Mucosa of gallbladder (tissue), 1 donor: ENCODE measurements at places on chromosomes 4 and X.

GRCh38 chrX:24839331-24839730, 145.6 kb downstream of the POLA1 start:
- DNase-seq, result no peak

- no peak for DNase-seq
Observed at GRCh38 chr4:172709376-172709775, 459.2 kb upstream of the GALNT7 start.

DNA sequence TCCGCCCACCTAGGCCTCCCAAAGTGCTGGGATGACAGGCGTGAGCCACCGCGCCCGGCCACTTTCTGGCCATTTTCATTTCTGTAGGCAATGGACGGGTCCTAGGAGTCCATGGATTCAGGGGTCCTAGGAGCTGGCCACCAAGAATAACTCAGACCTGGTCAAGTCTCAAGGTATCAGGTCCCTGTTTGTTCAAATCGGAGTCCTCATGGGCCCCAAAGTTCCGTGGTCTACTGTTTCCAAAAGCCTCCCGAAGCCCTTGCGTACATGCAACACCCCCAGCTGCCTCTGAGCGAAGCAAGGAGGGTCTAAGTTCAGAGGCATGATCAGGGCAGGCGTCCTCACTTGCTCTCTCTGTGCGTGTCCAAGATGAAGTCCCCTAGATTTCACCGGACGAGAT, 30.1 kb downstream of the P2RY8 start:
- no peak for DNase-seq

DNA sequence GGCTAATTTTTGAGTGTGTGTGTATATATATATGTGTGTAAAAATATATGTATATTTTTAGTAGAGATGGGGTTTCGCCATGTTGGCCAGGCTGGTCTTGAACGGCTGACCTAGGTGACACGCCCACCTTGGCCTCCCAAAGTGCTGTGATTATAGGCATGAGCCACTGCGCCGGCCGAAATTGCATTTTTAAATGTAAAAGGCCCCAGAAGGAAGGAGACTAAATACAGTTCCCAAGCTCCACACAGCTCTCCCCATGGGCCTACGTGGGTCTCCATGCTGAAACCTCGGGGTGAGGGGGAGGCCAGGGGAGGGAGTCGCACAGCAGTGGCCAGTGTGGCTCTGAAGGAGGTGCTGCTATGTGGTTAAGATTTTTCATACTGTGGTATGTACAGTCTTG, 12.8 kb upstream of the CDKN2AIP start:
- no peak for DNase-seq

GRCh38 chr4:167873496-167873895, 218.8 kb upstream of the ANXA10 start:
- no peak for DNase-seq
